ENCODE measurements at places on chromosomes 2 and 18.

- DNase-seq = no peak
Observed at GRCh38 chr18:40413160-40413559, 1541.9 kb upstream of the PIK3C3 start.

DNA sequence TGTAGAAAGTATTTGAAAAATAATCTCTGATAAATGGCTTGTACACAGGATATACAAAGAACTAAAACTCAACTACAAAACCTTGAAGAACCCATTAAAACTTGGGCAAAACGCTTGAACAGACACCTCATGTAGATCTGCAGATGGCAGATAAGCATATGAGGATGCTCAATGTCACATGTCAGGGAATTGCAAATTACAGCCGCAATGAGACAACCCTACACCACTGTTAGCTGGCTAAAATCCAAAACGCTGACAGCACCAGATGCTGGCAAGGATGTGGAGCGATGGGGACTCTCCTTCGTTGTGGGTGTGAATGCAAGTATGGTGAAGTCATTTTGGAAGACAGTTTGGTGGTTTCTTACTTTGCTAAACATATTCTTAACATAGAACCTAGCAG is 53.7 kb downstream of the SNTG2 start:
- no peak for DNase-seq

DNA sequence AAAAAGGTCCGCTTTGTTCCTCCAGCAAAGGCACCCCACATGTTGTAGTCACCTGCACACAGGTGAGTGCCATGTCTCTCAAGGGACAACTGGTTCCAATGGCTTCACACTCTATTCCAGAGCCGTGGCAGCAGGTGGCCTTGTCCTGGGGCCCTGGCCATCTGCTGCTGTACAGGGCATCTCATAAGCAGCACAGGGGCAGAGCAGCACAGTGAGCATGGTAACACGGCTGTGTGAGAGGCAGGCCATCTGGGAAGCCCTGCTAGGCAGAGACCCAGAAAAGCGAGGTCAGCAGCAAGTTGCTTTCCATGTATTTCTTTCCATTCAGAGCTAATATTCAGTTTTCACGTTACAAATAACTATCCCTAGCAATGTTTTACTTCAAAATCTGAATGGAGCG is 54.7 kb downstream of the CMPK2 start:
- no peak for DNase-seq

GRCh38 chr2:139055202-139055601 is 275.0 kb upstream of the NXPH2 start:
- DNase-seq = no peak

DNA sequence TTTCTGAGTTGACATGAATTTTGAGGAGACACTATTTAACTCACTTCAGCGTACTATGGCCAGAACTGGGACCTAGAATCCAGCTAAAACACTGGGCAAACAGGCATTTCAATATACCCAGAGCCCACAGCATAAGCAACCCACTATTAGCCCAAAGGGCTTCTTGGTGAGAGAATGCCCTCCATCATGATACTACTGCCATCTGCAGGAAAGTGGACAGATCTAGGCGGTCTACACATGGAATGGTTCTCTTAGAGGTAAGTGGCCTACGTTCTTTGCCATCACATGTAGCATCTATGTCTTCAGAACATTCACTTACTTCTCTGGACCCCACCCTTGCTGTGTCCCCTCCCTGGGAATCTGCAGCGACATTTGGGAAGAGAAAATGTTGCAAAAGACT is 181.3 kb upstream of the LINC00305 start:
- DNase-seq = no peak

DNA sequence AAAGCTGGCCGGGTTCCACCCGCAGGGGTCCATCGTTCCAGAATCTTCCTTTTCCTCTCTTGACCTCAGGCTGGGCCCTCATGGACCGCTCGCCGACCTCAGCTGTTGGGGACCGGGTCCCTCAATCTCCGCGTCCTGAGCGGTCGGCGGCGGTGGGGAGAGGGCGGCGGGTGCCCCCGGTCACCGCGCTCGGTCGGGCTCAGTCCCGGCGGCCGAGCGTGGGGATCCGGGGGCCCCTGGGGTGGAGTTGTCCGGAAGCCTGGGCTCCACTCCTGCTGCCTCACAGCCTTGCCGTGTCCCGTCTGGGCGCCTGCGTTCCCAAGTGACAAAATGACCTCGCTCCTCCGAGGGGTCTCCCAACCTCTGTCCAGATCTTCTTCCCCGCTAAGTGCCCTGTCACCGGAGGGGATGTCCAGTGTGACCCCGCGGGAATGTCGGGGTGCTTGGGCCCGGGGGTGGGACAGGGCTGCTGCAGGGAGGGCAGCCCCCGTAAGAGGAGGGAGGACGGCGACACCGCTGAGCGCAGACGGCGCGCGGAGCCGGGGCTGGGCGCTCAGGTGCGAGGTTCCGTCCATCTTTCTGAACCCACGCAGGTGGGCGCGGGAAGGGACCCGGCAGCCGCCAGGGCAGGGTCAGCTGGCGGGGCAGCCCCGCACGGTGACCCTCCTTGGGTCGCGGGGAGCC is 16.0 kb upstream of the E2F6 start:
- DNase-seq = no peak

DNA sequence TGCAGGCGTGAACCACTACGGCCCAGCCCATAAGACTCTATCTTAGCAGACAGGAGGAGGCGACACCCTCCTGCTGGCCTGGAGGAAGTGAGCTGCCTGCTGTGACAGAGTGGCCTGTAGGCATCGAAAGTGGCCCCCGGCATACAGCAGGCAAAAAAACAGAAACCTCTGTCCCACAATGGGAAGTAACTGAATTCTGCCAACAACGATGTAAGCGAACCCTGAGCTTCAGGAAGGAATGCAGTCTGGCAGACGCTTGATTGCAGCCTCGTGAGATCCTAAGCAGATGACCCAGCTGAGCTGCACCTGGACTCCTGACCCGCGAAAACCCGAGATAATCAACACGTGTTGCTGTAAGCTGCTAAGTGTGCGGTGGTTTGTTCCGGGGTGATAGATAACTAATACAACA is 13.6 kb downstream of the MRO start:
- DNase-seq = no peak

DNA sequence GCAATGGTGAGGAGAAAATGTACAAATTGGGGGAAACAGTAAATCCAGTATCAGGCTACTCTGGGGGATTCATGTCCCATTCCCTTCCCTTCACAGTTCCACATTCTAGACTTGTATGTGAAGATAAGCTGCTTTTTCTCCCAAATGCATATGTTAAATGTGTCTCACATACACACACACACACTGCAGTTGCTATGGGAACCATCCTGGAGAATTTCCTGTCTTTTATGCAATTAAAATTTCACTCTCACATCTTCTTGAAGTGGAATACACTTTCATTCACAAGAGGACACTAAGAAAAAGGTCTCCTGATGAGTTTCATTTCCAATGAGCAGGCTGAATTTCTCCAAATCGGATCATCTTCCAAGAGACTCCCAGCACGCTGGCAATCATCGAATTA is 366.0 kb downstream of the LRATD1 start:
- DNase-seq = no peak

DNA sequence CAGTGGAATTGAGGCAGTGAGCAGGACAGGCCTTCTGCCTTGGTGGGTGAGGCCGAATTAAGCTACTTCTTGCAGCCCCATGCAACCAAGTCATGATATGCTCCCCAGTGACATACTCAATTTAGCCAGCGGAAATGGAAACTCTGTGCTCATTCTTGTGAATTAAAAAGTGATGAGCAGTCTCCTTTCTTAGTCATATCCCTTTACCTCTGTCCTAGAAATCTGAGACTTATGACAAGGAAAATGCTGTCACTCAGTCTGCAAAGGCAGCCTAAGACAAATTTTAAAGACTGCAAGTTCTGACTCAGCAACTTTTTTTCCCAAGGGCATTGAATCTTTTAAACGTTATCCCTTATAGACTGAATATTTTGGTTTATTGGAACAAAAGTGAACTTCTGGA is 218.2 kb downstream of the SH3BP4 start:
- DNase-seq = no peak

DNA sequence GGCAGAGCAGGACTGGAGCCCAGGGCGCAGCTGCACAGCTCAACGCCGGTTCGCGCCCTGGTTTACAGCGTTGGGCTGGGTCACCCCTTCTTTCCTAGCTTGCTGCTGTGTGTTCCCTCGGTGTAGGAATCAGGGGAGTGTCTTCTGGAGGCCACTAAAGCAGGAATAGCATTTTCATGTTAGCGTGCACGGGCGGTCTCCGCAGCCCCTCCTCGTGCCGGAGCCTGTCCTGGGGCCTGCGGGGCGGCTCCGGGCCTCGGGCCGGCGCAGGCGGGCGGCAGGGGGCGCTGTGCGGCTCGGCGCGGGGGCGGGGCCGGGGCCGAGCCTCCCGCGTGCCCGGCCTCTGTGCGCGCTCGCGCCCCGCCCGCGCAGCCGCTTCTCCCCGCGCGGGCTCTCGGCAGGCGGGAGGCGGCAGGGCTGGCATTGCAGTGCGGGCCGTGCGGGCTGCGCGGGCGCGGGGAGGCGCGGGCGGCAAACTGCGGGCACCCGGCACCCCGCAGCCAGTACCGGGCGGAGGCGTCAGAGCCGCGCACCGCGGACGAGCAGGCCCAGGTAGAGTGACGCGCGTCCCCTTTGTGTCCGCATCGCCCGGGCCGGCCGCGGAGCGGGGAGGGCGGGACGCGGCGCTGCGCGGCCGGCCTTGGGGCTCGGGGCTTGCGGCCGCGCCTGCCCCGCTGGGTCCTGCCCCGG is at the start of gene RNF144A:
TSS of gene RNF144A (plus strand) at position 342 of the 690 bp plus-strand sequence. CDS start 79,515 bp downstream, outside the sequence.
- peak; percentile 52 for DNase-seq

GRCh38 chr2:21217442-21217841 is 93.7 kb downstream of the TDRD15 start:
- no peak for DNase-seq

DNA sequence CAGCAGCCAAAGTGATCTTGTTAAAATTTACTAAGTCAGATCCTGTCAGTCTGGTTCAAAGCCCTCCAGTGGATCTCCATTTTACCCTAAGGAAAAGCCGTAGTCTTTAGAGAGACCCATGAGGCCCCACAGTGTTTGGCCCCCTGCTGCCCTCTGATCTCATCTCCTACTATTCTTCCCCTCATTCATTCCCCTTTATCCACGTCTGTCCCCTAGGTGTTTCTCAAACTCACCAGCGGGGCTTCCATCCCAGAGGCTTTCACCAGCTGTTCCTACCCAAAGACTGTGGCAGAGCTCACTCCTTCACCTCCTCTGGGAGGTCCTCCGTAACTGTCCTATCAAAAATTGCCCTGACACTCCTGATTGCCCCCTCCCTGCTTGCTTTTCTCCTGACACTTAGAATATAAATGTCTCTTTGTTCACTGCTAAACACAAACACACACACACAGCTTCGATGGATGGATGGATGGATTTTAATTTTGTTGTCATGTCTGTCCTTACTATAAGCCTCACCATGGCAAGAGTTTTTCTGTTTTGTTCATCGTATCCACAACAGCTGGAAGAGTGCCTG is 26.1 kb downstream of the LIMS1 start:
- DNase-seq = no peak

DNA sequence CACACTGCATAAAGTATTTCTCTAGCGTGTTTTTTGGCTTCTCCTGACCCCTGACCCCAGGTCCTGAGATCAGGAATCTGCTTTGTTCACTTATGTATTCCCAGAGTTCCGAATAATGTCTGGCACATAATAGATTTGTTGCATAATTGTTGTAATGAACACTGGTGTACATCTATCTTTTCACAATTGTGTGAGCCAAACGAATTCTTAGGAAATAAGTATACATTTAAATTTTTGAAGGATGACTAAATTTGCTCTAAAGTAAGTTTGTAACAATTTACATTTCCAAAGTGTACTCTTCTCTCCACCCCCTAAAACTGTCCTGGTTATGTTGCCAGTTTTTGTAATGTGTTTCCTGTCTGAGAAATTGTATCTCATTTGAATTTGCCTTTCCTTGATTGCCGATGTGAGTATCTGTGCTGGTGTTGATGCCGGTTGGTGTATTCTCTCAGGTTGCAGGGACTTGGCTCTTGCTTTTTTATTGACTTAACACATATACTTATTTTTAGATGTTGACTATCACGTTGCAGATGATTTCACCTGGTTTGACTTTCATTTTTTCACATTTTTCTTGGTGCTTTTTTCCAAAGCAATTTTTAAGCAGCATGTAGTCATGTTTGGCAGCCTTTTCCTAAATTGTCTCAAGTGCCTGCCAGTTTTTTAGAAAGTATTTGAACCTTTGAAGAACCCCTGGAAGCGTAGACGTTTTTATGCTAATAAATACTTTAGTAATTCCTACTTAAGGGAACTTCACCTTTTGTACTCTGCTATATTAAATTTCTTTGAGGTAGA is 16.1 kb upstream of the FARP2 start:
- no peak for DNase-seq

DNA sequence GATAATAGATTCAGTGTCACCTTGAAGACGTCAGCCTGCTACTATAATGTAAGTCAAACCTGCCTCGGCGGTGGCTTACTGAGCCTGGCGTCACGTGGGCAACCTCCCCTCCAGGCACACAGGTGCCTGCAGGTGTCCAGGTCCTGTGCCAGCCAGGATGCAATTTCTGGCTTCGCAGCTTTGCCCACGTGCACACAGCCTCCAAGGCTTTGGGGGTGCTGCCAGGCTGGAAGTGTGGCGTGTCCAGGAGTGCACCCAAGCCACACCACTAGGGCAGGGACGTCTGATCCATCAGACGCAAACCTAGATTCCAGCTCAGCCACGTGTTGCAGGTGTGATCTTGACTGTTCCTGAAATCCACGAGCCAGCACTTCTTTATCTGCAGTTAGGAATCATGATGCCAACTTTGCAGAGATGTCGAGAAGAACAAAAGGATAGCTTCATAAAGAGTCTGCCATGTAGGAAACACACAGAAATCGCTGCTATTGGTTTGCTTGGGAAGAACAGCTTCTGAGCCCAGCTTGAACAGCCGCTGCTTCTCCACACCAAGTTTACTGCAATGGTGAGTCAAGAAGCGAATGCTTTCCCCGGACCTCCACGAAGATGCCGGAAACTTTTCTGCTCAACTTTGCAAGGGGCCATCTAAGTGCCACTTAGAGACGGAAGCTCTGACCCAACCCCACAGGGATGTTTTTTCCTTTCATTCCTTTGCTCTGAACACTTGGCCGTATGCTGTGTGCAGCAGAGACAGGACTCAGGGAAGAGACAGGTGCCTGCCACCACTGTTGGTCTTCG is 84.2 kb upstream of the SALL3 start:
- DNase-seq = no peak

DNA sequence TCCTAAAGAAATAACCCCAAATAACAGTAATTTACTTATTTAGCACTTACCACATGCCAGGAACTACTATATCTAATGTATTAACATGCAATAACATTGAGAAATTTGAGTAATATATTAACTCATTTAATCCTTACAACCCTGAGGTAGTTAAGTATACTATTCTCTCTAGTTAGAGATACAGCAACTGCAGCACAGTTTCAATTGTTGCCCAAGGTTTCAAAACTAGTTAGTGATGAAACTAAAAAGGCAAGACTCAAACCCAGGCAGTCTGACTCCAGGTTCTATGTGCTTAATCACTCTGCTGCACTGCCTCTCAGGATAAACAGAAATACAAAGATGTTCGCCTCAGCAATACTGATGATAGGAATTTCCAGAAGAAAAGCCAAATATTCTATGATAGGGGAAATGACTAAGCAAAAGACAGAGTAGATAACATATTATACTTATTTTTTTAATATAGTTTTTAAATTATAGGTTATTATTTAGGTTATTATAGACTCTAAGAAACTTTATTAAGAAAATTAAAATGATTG is 88.0 kb downstream of the SS18 start:
- no peak for DNase-seq

- DNase-seq = no peak
Observed at GRCh38 chr2:86072271-86072858, 33.3 kb downstream of the POLR1A start.

Measured in stimulated activated CD8-positive, alpha-beta memory T cell treated with anti-CD3 and anti-CD28 coated beads, Interleukin-4, amount 100 ng/mL, for 1 hour (primary cell).